Kidney capillary endothelial cell (primary cell): ENCODE measurements at places on chromosomes 6 and 20.
A peak's percentile ranks its signal among the peaks of the same experiment; 100 is the strongest.

GRCh38 chr6:126048635-126049034, 62.3 kb downstream of the TRMT11 start:
- no peak for DNase-seq

GRCh38 chr6:13485923-13486562, 1.4 kb downstream of the GFOD1 start:
- DNase-seq = no peak

GRCh38 chr6:139547122-139547776, 172.8 kb upstream of the CITED2 start:
- no peak for DNase-seq

DNA sequence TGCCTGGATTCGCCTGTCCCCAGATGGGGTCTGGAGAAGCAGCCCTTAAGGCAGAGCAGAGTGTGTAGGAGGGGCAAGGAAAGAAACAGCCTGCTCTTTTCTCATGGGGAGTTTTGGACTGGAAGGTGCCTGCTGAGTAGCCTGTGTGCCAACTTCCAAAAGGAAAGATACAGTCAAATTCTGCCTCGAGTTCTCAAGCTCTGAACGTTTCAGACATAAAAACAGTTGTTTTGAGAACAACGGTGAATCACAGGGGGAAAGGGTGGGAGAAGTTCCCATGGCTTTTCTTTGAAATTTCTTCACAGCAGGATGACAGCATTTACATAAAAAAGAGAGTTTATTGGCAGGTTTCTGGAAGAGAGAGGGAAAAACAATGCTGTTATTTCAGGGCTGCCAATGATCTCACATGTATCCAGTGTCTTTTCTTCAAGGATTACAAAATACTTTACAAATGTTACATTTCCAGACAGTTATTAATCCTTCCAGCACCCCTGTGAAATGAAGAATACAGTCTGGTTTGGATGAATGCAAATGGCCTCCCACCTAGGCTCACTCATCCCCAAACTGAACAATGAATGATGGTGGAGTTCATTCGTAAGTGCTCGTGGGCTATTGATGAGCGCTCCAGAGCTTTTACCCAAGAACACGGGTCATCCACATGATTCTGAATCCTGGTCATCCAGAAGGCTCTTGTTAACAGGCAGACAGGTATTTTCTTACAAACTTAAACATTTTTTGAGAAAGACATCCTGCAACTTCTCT, 33.8 kb upstream of the ECI2 start:
- DNase-seq = no peak

DNA sequence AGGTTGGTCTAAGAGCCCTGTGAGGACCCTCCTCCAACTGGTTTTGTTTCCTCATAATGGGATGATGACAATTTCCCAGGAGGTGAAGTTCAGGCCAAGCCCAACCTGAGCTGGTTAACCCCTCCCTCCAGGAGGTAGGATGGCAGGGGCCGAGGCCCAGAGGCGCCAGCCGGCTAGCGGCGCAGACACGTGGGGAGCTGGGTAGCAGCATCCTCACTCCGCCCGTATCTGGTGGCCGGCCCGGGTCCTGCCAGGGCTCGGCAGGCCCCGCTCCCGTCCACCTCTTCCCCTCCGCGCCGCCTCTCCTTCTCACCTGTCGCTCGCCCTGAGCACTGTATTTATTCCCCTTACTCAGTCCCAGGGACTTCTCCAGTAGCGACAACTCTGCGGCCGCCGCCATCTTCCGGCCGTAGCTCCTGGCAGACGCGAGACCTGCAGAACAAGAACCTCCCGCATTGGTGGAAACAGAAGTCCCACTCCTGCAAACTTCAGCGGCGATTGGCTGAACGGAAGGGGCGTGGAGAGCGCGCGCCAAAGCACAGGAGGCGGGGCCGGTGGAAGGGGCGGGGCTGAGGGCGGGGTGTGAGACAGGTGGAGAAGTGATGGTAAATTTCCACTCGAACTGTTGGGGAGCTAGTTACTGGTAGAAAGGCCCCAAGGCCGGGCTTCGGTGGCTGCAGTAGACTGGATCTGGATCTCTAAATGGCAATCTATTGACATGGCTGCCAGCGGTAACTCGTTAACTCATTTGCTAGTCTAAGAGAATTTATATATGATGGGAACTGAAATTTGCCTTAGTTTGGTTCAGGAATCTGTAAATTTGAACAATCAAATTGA, at the start of gene EEF1E1:
Gene EEF1E1 (minus strand): TSS at position 427 of the 837 bp plus-strand sequence. CDS start 27 bp downstream, at position 400.
- peak; percentile 97 for DNase-seq

DNA sequence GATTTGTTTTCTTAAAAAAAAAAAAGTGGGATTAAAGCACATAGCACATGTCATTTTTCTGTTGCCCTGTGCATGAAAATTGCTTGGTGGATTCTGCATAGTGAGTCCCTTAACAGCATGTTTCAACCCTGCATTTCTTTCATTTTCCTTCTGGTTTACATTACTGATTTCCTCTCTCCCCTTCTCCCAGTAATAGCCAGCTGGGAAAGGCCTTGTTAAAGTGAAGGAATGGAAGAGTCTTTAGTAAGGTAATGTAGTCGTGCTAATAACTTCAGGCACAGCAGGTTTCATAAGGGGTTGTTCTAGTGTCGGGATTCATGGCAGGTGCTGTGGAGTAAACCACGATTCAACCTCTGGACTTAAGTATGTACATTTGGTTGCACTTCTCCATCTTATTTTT, 202.4 kb downstream of the FARS2 start:
- DNase-seq = no peak

GRCh38 chr6:82364087-82365015, 734 bp downstream of the TPBG start:
- DNase-seq = peak; percentile 27

DNA sequence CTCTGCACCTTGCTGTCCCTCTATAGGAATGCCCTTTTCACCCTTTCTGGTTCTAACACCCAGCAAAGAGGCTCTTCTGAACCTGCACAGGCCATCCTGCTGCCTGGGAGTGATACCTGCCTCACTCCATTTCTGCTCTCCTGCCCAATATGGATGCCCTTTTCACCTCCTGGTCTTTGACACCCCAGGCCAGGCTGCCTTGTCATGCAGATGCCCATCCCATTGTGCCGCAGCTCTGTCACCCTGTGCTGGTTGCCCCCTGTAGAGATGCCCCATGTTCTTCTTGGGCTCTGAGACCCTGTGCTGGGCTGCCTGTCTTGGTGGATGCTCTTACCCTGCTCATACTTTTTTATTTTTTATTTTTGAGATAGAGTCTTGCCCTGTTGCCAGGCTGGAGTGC, 95.3 kb downstream of the CDKAL1 start:
- DNase-seq = no peak

GRCh38 chr6:109896341-109896740, 81.8 kb upstream of the GPR6 start:
- no peak for DNase-seq

DNA sequence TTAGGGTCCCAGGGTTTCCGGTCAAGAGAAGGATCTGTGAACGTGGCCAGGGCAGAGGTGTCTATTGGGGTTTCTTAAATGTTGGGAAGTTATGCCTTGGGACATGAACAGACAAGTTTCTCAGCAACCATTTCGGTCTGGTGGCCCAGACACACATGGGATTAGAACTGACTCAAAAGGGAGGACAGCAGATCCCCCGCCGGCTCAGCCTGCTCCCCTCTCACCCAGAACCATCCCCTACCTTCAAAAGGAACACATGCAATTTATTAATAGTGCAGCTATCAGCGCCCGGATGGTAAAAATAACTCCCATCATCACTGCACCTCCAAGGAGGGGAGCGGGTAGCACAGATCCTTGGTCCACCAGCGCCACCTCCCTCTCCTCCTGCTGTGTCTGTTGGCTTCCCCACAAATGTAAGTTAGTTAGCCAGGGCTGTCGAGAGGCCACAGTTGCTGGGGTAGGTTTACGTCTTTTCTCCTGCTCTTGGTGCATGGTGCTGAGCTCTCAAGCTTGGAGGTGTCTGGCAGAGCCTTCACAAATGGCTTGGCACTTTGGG, 77.1 kb downstream of the TRAM2 start:
- no peak for DNase-seq

DNA sequence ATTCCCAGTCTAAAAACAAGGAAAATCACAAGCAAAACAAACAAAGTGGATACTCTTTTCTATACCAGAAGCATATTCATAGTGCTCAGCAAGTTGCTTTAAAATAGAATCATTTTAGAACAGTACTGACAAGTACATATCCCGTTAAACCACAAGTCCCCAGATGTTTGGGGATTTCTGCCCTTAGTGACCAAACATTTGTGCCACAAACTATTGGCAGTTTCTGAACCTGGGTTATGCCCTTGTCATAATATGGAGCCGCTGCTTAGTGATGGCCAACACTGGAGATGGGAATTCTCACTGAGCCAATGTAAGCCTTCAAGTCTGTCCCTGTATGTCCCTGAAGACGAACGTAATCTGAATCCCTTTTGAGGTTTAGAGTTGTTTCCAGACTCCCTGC, 436.7 kb upstream of the JAG1 start:
- no peak for DNase-seq

DNA sequence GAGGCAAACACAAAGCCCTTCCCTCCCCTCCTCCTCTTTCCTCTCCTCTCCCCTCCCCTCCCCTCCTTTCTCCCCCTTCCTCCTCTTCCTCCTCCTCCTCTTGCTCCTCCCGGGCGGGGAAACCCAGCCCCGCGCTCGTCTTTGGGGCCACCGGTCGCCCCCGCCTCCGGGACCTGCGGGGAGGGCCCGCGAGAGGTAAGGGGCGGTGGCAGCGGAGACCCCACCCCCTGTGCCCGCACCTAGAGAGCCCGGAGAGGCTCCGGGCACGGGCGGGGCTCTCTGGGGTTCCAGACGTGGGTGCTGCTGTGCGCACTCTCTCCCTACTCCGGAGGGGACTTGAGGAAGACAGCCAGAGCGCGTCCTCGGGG, at the start of gene RIN2:
Gene RIN2 (plus strand): TSS at position 126 of the 368 bp plus-strand sequence. CDS start 131,344 bp downstream, outside the sequence.
- peak; percentile 31 for DNase-seq

GRCh38 chr6:159152041-159152440, 17.2 kb upstream of the FNDC1 start:
- DNase-seq = no peak

- peak; percentile 50 for DNase-seq
These were observed 247.0 kb downstream of the ATXN1 start for GRCh38 chr6:16514249-16514648.

GRCh38 chr6:150713931-150714330, 114.2 kb downstream of the PLEKHG1 start:
- DNase-seq = no peak

DNA sequence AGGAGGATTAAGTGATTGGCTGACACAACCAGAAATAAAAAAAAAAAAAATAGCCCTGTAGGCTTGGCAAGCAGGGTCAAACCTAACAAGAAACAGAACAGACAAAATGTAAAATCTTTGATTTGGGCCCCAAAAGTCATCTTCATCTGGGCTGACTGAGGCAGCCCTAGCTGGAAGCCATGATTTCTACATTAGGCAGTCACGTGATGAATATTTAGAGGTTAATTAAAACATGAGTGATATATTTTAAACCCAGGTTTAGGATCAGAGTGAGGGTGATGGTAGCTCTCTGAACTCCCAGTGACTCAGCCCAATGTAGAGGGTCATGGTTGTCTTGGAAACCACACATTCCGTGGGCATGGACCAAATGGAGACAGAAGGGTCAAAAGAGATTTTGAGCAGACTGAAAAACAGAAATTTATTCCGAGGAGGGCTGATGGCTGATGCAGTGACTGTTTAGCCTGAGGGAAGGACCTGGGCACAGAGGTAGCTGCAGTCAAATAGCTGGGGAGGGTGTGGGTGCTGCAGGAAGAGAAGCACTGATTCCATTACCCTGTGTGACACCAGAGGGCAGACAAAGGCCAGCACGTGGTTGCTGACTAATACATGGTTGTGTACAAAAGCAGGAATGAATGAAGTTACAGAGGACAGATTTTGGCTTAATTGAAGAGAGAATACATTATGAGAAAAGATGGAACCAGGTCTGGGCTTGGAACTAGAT, 573.1 kb upstream of the CHD6 start:
- no peak for DNase-seq

GRCh38 chr6:12262236-12263061, 27.7 kb upstream of the EDN1 start:
- DNase-seq = no peak
